ENCODE measurements at places on chromosomes 16 and 17.

DNA sequence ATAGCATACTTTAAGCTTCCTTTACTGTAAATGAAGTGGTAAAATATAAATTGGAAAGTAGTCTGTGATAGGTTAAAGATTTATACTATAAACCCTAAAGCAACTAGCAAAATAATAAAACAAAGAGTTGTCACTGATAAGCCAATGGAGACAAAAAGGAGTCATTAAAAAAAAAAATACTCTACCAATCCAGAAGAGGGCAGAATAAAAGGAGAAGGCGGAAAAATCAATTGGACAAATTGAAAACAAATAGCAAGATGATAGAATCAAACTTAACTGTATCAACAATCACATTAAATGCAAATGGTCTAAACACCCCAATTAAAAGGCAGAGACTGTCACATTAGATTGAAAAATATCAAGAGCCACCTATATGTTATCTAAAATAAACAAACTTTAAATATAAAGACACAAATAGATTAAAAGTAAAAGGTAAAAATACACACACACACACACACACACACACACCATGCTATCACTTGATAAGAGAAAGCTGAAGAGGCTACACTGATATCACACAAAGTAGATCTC, 71.8 kb downstream of the CACNG1 start:
- no peak for DNase-seq

- DNase-seq: no peak
These were observed 11.1 kb downstream of the BPTF start for GRCh38 chr17:67836205-67836987.

GRCh38 chr17:46191322-46192188, 1.7 kb downstream of the KANSL1 start:
- peak; percentile 52 for DNase-seq

GRCh38 chr17:10233161-10233560, 34.8 kb upstream of the GAS7 start:
- DNase-seq: no peak

DNA sequence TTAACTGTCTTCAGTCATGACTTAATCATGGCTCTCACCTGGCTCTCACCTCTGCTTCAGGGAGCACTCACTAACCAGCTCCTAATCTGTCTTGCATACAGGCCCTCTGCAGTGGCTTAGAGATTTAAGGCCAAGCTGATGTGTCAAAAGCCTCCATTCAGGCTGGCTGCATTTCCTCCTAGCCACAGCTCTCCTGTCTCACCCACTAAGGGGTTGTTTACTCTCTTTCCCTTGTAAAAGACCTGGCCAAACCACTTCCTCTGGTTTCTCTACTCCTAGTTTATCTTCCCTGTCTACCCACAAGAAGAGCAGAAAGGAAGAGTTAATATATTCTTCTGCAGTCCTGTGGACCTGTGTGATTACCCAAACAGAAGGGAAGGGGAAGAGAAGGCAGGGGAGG, 9.3 kb upstream of the ASIC2 start:
- DNase-seq: no peak
